Fibroblast of lung (primary cell): ENCODE measurements at places on chromosomes 6 and 20.

GRCh38 chr6:86355271-86355670 lies 582.1 kb upstream of the HTR1E start:
- no peak for DNase-seq

GRCh38 chr6:85321906-85322305 lies 128.0 kb upstream of the NT5E start:
- no peak for DNase-seq

DNA sequence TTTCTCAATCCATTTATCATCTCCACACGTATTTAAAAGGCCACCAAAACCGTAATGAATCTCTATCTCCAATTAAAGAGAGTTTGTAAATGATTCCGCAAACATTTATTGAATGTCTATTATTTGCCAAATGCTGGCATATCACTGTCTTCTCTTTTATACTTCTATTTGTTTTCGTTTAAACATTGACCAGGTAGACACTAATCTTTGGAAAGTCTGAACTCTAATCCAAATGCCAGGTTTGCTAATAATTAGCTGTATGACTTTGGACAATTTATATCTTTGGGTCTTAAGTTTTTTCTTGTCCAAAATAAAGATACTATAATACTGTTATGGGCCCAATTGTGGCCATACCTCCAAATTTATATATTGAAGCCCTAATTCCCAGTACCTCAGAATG lies 299.2 kb upstream of the TBX18 start:
- DNase-seq: no peak

GRCh38 chr6:167485186-167485978 lies 160.5 kb downstream of the TTLL2 start:
- DNase-seq: peak; percentile 0

- no peak for DNase-seq
These were observed 402.9 kb upstream of the MAP3K7 start for GRCh38 chr6:90989763-90990162.

GRCh38 chr20:64049060-64049877 lies at the start of gene SOX18:
Gene SOX18, minus strand, starts transcription at chr20:64049639. Its CDS starts 123 bp downstream, at chr20:64049516.
- peak; percentile 36 for DNase-seq

DNA sequence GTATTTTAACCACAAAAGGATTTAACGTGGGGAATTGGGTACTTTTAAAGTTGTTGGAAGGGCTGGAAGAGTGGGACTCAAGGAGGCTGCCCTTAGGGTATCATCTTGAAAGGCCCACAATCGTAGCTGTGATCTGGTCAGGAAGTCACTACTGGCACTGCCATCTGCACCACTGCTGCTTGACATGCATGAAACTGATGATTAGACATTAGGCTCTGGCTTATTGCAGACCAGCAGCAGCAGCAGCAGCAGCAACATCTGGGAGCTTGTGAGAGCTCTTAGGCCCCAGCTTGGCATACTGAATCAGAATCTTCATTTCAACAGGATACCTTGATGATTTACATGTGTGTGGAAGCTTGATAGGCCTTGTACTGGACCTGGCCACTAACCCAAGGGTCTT lies 68.6 kb downstream of the PHF20 start:
- DNase-seq: no peak

- peak; percentile 96 for DNase-seq
These were observed 89.4 kb downstream of the TBXT start for GRCh38 chr6:166078294-166078693.

GRCh38 chr6:391559-392440 lies at the start of gene IRF4:
Gene IRF4, plus strand, starts transcription at chr6:391752. Its CDS starts 1,401 bp downstream, at chr6:393153.
- DNase-seq: no peak

GRCh38 chr20:7665376-7665775 lies 274.9 kb downstream of the HAO1 start:
- peak; percentile 81 for DNase-seq

- DNase-seq: peak; percentile 96
These were observed 62.1 kb downstream of the FOXO3 start for GRCh38 chr6:108622641-108623298.

DNA sequence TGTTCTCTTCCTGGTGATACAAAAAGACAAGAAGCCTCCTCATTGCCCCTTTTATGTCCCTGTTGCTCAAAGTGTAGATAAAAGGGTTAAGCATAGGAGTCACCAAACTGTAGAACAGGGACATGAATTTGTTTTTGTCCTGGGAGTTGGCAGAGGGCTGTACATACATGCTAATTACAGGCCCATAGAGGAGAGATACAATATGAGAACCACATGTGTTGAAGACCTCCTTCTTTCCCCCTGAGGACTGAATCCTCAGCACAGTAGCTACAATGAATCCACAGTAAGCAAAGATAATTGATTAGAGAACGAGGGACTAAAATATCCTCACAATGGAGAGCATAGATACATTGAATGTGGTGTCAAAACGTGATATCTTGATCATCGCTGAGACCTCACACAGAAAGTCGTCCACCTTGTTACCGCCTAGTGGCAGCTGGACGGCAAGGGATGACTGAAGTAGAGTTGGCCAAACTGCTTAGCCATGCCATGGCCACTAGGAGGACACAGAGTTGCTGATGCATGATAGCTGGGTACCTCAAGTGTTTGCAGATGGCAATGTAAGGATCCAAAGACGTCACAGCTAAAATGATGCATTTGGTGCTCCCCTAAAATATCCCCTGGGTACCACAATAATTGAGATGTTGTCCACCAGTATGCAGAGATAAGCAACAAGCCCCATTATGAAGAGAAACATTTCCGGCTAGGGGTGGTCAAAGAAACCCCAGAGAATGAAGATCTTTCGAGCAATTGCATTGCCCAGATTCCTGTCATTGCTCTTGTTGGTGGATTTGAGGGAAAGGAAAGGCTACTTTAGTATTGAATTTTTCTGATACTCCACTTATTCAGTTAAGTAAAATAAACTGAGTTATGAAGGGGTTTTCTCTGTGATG lies 15.0 kb downstream of the OR2B3 start:
- DNase-seq: peak; percentile 0

GRCh38 chr6:144292372-144292771 lies 7.2 kb downstream of the UTRN start:
- DNase-seq: no peak

GRCh38 chr6:69398729-69399128 lies 398.1 kb downstream of the LMBRD1 start:
- peak; percentile 35 for DNase-seq

DNA sequence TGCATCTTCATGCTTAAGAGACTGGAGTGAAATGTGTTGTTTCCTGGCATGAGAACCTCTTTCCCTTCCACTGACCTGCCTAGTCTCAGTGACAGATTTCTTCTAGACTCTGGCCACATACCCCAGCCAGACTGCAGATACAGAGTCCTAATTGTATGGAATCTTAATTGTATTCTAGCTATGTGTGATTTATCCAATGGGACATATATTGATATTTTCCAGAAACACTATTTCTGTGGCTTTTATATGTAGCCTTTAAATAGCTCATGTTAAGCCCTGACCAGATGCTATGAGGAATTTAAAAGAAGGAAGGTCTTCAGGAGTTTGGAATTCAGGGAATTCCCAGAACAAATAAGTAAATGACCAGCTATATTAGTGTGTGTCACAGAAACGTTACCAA lies 99.0 kb downstream of the FIG4 start:
- DNase-seq: peak; percentile 87

DNA sequence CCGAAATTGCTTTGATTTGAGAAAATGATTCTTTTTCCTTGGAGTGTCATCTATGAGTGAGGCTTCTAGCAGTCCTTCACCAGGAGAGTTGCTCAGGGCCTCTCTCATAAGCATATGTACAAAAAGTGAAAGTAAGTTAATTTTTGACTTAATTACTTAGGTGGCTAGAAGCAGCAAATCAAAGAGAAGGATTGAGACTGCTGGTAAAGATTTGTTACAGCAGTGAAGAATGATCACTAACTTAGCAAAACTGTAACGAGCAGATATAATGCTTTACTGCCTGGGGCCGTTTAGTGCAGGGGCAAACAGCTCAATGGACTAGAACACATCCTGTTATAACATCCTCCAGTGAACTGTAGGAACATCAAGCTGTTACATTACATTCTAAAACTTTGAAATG lies 167.8 kb upstream of the RIPOR2 start:
- DNase-seq: no peak

- DNase-seq: no peak
These were observed 8.2 kb upstream of the HRH3 start for GRCh38 chr20:62227977-62228958.

DNA sequence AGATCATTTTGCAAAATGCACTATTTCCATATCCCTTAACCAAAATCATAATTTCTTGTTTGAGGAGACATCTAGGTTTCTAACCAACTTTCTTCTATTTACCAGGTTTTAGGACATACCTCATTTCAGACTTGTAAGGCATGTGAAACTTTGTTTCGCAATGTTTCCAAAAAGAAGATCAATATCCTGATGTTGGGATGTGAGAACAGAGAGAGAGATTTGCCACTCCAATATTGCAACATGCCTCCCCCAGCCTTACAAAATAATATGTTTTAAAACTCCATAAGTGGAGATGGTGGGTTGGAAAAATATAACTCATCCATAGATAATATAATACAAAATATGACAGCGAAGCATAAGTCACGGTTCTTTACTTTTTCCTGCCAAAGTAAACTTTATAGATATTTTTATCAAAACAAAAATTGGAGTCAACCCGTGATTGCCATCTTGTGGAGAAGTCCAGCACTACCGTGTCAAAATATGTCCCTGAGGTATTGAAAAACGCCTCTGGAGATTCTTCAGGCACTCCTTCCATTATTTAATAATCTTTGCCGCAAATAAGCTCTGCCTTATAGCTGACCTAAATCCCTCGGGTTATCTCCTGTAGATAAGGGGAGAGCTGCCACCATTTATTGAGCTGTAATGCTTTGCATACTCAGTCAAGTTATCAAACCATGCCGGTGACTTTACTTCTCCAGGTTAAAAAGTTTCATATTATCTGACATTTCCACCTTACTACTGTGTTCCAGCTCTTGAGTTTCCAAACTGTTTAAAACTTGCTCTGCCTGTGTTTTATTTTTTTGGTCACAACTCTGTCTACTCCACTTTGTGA lies 534.2 kb downstream of the HACE1 start:
- DNase-seq: no peak

DNA sequence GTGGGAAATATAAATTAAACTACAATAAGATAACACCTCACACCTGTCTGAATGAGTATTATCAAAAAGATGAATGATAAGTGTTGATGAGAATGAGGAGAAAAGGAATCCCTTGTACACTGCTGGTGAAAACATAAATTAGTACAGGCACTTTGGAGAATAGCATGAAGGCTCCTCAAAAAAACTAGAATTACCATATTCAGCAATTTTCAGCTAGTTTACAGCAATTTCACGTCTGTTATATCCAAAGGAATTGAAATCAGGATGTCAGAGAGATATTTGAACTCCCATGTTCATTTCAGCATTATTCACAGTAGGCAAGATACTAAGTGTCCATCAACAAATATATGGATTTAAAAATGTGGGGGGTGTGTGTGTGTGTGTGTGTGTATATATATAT lies 292.6 kb downstream of the CLVS2 start:
- no peak for DNase-seq

DNA sequence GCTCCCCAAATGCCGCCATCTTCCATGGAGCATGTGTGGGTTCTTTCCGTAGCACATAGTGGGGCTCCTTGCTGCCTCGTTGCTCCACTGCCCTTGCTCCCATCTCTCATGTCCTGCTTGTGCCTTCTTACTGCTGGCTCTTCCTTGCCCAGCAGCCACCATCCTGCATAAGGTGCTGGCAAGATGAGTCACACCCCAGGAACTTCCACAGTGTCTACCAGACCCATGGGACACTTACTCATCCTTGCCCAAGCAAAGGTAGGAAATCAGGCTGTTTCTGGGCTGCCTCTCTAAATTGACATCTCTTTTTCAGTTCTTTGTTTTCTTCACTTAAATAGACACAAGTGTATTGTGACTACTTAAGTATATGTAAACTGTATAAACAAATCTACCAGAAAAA lies 39.4 kb upstream of the RGS17 start:
- DNase-seq: no peak

DNA sequence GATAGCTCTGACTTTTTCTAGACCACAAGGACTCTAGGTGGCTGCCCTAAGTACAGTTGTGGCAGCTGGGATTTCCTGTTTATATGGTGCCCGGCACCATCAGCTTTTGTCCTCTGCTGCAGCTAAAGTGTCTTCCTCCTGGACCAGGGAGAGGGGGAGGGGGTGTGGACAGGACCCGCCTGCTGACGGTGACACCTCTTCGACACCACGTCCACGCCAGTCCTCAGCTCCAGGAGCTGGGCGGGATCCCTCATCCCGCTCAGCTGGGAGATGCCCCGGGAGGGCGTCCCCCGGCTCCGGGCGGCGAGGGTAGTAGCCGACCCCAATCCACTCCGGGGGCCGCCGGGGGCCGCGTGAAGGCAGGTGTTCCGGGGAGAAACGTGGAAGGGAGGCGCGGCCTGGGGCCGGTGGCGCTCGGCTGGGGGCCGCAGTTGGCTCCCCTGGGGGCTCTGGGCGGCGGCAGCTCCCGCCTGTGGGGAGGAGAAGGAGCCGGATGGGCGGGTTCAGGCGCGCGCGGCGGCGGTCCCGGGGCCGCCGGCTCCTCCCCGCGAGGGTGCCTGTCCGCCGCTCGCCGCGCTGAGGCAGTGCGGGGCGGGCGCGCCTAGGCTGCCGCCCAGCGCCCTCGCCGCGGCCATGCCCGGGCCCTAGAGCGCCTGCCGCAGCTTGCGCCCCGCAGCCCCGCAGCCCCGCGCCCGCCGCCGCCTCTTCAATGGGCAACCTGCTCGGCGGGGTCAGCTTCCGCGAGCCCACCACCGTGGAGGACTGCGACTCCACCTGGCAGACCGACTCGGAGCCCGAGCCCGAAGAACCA lies at the start of gene OGFRL1:
OGFRL1 (plus strand) TSS at position 584 of the 811 bp plus-strand sequence; CDS start at position 710, 126 bp downstream.
- peak; percentile 66 for DNase-seq

DNA sequence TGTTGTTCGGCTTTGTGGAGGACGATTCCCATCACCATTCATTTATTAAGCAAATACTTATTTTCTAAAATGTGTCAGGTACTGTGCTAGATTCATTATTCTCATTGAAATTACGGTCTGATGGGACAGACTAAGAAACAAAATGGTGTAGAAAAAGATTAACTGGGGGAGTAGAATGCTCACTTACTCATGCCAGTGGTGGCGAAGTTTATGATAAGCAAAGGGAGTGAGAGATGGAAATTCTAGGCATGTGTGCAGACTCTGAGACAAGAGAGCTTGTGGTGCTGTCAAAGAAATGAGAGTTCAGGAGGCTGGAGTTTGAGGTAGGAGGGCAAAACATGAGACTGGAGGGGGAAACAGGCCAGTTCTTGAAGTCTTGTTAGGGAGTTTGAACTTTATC lies 896 bp downstream of the RPP21 start:
- DNase-seq: no peak

DNA sequence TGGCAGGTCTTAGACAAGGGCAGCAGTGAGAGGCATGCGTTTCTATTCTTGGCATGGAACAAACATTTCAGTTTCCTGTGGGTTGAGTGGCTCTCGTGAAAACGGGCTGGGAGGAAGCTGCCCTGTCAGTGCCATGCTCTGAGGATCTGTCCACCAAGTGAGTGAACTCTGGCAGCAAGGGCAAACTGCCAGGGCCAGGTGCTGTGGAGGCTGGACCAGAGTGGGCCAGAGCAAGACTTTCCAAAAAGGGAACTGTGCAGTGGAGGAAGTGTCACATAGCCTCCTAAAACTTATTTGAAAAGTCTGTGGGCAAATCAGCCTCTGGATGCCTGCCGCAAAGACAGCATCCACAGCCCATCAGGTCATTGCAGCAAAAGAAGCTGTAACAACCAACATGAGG lies 44.2 kb upstream of the TAB2 start:
- DNase-seq: no peak

GRCh38 chr6:169222126-169222525 lies 31.5 kb downstream of the THBS2 start:
- no peak for DNase-seq

- no peak for DNase-seq
These were observed 135.5 kb upstream of the NUP153 start for GRCh38 chr6:17842014-17842776.
